ENCODE measurements at places on chromosomes 11 and 22.

- DNase-seq: no peak
These were observed 129.1 kb downstream of the EHF start for GRCh38 chr11:34749666-34750659.

DNA sequence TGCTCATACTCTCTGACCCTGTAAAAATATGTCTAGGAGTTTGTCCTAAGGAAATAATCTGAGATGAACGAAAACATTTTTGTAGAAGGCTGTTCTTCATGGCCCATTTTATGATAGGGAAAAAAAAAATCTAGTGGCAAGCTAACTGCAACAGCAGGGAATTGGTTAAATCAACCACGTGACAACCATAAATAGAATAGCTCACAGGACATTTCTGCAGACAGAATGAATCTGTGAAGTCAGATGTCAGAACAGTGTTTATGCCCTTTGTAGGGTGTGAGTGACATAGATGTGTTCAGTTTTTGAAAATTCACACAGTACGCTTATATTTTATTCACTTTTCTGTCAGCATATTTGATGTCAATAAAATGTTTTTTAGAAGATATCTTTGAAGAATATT, 16.1 kb downstream of the ARHGAP1 start:
- no peak for DNase-seq

- DNase-seq: no peak
These were observed 10.2 kb upstream of the SC5D start for GRCh38 chr11:121282386-121282785.

- DNase-seq: no peak
These were observed 28.6 kb downstream of the C22orf42 start for GRCh38 chr22:32130464-32130863.

- no peak for DNase-seq
These were observed 6.5 kb upstream of the BATF2 start for GRCh38 chr11:65003282-65003681.

DNA sequence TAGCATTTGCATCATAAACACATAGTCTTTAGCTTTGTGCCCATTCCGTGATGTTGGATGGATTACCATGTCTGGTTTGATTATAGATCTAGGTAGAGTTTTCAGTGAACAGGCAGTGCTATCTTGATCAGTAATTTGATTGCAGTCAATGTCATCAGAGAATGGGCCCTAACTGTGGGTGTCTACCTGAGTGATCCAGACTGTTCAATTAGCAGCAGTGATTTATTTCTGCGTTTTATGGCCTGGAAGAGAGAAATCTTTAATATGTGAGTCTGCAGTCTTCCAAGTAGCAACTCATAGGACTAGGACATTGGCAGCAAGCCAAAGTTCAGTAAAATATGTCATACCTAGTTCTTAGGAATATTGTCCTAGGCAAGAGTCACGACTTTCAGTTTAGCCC, 80.3 kb downstream of the CASP12 start:
- DNase-seq: no peak

DNA sequence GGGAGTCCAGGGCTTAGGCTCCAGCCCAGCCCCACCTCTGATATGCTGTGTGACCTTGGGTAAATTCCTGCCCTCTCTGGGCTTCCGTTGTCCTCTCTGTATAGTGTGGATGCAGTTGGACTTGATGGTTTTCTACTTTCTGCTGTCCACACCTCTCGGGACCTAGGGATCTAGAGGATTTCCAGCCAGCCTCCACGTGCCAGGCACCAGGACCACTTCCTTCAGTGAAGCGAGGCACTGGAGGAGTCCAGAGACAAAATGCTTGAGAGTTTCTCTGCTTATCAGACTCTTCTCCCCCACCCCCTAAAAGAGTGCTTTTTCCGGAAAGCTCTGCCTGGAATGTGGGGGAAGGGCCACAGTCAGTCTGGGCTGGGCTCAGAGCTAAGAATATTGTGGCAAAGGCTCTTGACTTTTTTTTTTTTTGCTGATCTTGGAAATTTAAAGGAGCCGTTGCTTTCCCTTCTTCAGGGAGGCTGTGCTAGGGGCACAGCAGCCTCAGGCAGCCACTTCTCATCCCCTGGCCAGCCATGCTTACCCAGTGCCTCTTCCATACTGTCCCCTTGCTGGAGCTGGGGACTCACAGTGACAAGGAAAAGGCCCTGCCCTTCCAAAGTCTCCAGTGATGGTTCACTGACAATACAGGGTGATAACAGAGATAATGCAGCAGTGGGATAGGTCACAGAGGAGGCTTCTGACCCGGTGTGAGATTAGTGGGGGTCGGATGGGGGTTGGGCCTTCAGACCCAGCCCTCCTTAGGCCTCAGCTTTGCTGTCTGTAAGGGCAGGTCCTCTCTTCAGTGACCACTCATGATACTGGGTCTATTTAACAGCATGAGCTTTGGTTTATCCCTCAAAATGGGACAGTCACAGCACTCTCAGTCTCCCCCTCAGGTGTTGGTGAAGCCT, 2.9 kb upstream of the SERPINH1 start:
- DNase-seq: no peak

GRCh38 chr11:116812109-116812508, 11.0 kb downstream of the APOA4 start:
- no peak for DNase-seq

- DNase-seq: peak; percentile 71
These were observed 5.2 kb upstream of the MUC5AC start for GRCh38 chr11:1152316-1153104.

- DNase-seq: no peak
These were observed 637 bp downstream of the DRD2 start for GRCh38 chr11:113474362-113475159.

- DNase-seq: no peak
These were observed 5.8 kb upstream of the TTC12 start for GRCh38 chr11:113308601-113309000.

GRCh38 chr11:70146299-70146698, 56.8 kb upstream of the FADD start:
- no peak for DNase-seq

GRCh38 chr11:95330302-95330701, 99.3 kb upstream of the SESN3 start:
- no peak for DNase-seq

GRCh38 chr11:110710628-110711381, 1.4 kb downstream of the ARHGAP20 start:
- DNase-seq: peak; percentile 75

- DNase-seq: no peak
These were observed 117.1 kb downstream of the LDLRAD3 start for GRCh38 chr11:36060926-36061325.

DNA sequence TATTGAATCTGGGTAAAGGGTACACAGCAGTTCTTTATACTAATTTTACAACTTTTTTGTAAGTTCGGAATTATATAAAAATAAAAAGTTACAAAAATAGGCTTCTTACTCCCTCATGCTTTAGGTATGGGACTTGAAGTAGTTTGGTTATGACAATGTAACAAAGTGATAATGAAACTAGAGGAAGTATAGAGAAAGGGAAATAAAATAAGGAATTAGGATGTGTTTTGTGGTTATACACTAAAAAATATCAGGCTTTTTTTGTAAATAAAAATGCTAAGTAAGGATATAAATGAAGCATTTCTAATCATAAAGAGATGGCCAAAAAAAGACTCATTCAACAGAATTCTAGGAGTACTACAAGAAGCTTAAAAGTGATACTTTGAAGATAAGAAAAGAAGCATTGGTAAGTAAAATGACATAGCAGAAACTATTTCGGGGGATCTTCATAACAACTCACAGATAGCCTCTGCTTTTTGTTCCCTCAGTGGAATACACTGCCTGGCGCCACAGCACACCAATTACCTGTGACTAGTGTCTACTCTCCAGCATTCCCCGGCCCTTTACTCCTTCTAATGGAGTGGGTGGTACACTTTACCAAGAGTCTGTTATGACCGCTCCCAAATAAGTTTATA, 322.7 kb upstream of the PITPNB start:
- no peak for DNase-seq

- no peak for DNase-seq
These were observed 10.5 kb downstream of the COA4 start for GRCh38 chr11:73866095-73866579.

GRCh38 chr11:74307434-74307833, 4.0 kb downstream of the P4HA3 start:
- DNase-seq: no peak

DNA sequence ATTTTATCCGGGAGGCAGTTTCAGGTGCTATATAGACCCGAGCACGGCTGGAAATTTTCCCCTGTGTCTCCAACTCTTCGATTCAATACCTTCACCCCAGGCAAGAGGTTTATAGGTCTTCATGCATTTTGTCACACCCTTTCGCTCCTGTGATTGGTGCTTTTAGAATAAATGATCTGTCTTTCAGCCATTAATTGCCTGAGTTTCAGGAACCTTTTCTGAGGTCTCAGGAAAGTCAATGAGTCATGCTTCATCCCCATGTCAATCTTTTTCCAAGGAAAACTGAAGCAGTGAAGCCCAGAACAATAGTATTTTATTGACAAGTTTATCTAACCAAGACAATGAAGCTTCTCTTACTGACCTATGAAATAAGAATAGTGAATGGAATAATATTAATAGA, 29.9 kb downstream of the FAM181B start:
- no peak for DNase-seq

- peak; percentile 71 for DNase-seq
These were observed 114.8 kb downstream of the KCNQ1OT1 start for GRCh38 chr11:2584812-2585565.

DNA sequence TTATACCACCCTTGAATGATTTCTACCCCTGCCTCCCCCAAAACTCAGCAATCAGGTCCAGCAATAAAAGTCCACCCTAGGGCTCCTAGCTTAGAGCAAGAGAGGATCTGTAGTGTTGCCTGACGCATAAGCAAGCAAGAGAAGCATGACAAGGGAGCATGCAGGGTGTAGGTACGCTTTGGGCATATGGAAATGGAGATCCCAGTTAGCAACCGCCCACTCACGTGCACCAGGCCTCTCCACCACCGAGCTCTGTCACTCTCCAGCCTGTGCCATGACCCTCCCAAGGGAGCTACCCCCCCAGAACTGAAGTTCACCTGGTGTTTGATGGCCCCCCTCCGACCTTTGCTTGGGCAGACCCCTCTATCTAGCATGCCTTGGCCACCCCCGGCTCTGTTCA, 39.4 kb downstream of the SERPINH1 start:
- DNase-seq: no peak

GRCh38 chr11:118910309-118911112, 15.2 kb downstream of the BCL9L start:
- peak; percentile 84 for DNase-seq

- DNase-seq: peak; percentile 94
These were observed 23.6 kb upstream of the ETS1 start for GRCh38 chr11:128610721-128611617.

DNA sequence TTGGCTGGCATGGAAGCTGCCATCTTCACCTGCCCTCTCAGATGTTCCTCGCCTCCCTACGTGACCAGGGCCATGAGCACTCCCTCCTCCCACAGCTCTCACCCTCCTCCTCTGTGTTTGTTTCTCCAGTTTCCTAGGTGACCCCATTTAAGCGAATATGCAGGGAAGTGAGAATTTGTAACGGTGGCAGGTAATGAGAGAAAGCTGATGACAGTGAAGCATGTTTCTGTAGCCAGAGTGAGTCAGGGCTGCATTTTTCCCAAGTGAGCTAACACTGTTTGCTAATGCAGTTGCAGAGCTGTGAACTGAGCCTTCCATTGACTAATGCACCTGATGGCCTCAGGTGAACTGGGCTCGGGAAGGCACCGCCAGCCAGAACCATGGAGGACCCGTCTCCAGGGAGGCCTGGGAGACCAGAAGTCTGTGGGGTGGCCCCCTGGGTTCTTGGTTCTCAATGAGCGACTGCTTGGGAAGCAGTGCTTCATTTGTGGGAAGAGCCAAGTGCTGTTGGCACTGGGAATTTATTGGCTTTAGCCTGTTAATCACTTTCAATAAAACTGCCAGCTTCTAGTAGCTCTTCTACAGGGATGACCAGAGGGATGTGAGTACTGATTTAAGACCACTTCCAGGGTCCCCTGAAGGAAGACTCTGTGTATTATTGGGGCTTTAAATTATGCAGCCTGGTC, 64.5 kb downstream of the BARX2 start:
- DNase-seq: no peak

- peak; percentile 96 for DNase-seq
These were observed 615 bp downstream of the POLD4 start for GRCh38 chr11:67352546-67353316.

DNA sequence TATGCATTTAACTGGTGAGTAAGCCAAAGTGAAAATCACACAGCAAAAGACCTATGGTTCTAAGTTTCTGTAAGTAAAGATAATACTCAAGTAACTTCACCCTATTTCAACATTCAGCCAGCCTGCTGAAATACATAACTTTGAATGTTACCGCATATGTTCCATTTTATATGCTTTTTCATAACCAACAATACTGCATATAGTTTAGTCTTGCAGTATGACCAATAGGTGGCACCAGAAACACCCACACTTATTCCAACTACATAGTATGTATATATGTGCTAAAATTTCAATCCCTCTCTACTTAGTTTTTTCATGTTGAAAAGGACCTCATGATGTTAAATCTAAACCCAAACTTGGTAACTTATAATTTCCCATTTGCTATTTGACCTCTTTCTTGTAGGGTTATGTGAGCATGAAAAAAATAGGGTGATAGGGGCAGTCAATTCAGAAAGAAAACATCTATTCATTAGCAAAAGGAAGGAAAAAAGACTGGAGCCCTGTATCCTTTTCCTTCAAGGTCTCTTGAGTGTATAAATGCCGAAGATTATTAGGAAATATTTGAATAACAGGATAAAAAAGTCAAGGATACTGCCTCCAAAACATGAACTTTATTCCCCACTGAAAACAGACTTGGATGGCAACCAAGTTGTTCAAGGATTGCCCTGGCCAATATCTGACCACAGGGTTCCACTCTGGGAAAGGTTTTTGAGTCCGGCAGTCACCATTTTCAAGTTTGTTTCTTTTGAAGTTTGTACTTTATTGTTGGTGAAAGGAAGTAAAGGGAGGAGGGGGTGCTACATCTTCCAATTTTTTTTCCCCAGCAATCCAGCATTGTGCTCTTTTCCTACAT, 23.8 kb upstream of the FZD4 start:
- DNase-seq: no peak

DNA sequence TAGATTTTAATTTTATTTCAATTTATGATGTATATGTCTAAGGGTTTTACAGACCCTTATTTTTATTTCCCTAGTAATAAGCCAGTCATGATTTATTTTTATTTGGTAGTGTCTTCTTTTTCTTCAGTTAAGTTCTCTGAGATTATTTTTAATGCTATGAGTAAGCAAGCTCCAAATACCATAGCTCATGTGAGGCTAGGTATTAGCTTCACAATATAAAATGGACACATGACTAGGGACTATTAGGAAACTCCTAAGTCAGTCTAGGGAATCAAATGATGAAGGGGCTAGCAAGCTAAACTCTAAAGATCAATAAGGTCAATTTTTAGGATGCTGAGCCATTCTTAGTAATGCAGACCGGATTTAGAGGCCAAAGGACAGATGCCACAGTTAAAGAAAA, 45.9 kb downstream of the CKAP5 start:
- DNase-seq: no peak

GRCh38 chr11:91305402-91305801, 919.2 kb upstream of the FAT3 start:
- no peak for DNase-seq

- DNase-seq: no peak
These were observed 340.1 kb downstream of the MN1 start for GRCh38 chr22:27461470-27461869.
